ENCODE measurements at places on chromosomes 12 and 14. TPM values are rescaled to one million over a fixed set of nuclear protein-coding genes. Genes with fewer than 3 reads are reported as not detected.

Gene CD4
- total RNA-seq, result 0.17 TPM

Gene CLEC12A
- not detected for total RNA-seq

Gene PLEKHH1
- 32.4 TPM for total RNA-seq

Gene MYL2
- not detected for total RNA-seq

Gene NXPH4
- 10.5 TPM for total RNA-seq

Measured in glutamatergic neuron (in vitro differentiated cells).